ENCODE measurements at places on chromosomes 11 and 22. TPM values are rescaled to one million over a fixed set of nuclear protein-coding genes. Genes with fewer than 3 reads are reported as not detected.

The BTBD18 gene
- total RNA-seq, result not detected

The SUSD2 gene
- 0.26 TPM for total RNA-seq

The IL18 gene
- total RNA-seq, result 18.1 TPM

The ACRV1 gene
- total RNA-seq, result not detected

The KREMEN1 gene
- 10.1 TPM for total RNA-seq

The OR52I2 gene
- not detected for total RNA-seq

The UBASH3B gene
- total RNA-seq, result 11.4 TPM

The PGM2L1 gene
- 14.1 TPM for total RNA-seq

The COX8A gene
- 255 TPM for total RNA-seq

The CRYBB2 gene
- total RNA-seq, result not detected

The CDC42BPG gene
- total RNA-seq, result 4.3 TPM

The OR52A1 gene
- total RNA-seq, result not detected

The CRYBB3 gene
- not detected for total RNA-seq

The PKDREJ gene
- total RNA-seq, result 0.05 TPM

The FAM180B gene
- 0.32 TPM for total RNA-seq
